Fibroblast of skin of back (primary cell): ENCODE measurements at places on chromosomes 7 and 10.
A peak's percentile ranks its signal among the peaks of the same experiment; 100 is the strongest.

- DNase-seq: no peak
Measured at GRCh38 chr10:127009366-127009765, 104.1 kb downstream of the DOCK1 start.

GRCh38 chr7:103073989-103074518, 542 bp downstream of the FBXL13 start:
- DNase-seq: no peak

GRCh38 chr7:148815612-148816011, 68.5 kb downstream of the EZH2 start:
- no peak for DNase-seq

- DNase-seq: peak; percentile 97
Measured at GRCh38 chr7:33933611-33934281, 28.4 kb downstream of the BMPER start.

- DNase-seq: no peak
Measured at GRCh38 chr7:7709291-7709690, 9.1 kb downstream of the RPA3 start.

- DNase-seq: no peak
Measured at GRCh38 chr10:128456271-128456670, 330.0 kb upstream of the MKI67 start.

DNA sequence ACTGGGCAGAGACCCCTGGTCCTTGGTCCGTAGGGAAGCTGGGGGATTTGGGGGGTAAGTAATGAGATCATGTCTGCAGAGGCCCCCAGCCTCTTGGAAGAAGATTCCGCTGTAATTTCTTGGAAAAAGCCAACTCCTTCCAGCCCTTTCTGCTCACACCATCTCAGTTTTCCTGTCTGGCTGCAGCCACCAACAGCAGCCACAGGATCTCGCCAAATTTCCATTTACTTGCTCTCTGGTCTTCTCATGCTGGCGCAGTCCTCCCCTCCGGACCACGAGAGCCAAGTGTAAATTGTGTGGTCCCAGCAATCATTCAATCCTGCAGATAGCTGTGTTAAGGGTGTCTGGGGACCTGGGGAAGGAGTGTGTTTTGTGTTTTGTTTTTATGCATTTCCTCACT, 49.6 kb downstream of the ASB13 start:
- no peak for DNase-seq

DNA sequence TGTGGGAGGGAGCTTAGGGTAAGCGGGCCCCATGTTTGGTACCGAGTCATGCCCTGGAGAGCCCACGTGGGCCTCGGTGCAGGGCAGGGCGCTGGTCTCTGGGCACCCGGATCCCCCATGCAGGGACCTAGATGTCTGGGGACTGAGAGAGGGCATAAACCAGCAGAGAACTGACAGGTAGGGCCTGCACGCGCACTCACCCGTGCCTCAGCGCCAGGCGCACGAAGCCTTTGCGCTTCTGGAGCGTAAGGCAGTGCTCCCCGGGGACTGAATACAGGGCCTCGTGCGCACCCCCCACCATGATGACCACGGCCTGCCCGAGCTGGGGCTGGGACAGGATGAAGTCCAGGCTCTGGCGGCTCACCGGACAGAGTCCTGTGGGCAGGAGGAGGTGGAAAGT, 2.8 kb downstream of the MOGAT3 start:
- no peak for DNase-seq

GRCh38 chr7:135537453-135537852, 20.3 kb upstream of the NUP205 start:
- DNase-seq: no peak

DNA sequence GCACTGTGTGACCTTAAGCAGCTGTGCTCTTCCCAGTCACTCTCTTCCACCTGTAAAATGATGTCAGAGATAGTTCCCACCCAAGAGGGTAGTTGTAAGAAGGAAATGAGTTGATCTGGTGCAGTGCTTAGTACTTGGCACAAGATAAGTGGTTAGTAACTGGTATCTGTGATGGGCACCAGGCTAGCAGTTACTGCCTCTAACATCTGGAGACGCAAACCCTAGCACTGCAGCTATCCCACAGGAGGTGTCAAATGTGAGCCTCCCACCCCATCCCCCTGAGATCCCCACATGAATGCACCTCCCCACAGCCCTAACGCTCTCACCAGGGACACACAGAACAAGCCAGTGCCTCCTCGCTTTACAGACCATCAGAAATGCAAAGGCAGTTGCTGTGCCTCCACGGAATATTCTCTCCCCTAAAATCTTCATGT, 72.0 kb downstream of the KCNMA1 start:
- DNase-seq: no peak

DNA sequence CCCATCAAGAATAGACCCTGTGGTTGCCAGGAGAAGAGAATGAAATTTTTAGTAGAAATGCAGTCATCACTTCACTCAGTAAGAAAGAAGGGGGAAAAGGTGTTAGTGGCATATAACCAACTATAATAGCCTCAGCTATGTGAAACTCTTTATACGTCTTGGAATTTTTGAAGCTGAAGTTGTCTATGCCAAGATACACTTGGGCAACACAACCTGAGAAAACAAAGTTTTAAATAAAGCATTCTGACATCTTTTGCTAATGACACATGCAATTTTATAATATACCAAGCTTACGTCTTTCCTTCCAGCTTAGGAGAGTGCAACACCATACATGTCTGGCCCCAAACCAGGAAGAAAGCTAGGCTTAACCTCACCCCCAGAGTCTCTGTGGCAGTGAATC, 40.8 kb upstream of the ZNF438 start:
- DNase-seq: peak; percentile 20

- DNase-seq: no peak
Measured at GRCh38 chr7:15658247-15658646, 28.2 kb downstream of the MEOX2 start.

DNA sequence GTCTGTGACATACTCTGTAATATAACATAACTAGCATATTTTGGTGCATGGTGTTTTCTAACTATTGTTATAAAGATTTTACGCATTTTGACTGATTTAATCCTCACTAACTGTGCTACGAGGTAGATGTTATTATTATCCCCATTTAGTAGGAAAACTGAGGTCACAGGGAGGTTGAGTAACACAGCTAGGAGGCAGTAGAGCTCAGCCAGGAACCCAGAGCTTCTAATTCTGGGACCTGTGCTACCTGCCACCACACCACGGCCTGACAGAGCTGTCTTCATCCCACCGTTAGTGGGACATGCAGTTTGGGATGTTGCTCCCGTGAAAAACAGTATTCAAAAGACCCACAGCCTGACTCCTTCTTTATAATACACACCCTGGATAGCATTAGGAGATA, 962.5 kb downstream of the CNTNAP2 start:
- no peak for DNase-seq

GRCh38 chr7:152640829-152641228, 35.1 kb downstream of the XRCC2 start:
- DNase-seq: no peak

DNA sequence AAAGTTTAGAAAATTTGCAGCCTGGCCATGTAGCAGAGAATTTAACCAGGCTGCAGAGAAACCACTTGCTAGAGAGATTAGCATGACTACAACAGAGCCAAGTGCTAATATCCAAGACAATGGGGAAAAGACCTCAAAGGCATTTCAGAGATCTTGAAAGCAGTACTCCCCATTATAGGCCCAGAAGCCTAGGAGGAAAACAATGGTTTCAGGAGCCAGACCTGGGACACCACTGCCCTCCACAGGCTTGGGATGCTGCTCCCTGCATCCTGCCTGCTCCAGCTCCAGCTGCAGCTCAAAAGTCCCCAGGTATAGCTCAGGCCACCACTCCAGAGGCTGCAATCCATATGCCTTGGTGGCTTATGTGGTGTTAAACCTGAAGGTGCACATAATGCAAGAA, 101.5 kb upstream of the TMEM72 start:
- peak; percentile 32 for DNase-seq

DNA sequence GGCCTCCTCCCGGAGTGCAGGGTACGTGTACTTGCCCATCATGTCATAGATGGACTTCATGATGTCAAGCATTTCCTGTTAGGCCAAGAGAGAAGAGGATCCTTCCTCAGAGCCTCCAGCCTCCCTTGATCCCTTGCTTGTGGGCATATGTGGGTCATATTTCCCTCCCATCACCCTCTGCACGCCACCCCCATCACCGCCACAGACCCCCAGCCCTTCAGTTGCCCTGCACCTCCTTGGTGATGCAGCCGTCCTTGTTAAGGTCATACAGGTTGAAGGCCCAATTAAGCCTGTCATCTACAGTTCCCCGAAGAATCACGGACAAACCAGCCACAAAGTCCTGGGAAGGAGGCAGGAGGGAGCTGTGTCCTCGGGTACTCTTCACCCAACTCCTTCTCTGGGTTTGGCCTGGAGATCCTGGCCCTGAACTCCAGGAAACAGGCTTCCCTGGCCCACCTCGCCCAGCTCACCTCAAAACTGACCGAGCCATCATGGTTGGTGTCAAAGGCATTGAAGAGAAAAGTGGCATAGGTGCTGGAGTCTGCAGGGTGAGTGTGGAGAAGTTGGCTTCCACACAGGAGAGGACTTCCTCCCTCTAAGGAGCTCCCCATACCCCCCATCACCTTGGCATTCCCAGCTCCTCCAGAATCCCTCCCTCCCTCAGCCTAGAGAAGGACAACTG, 9.8 kb upstream of the OGA start:
- DNase-seq: no peak

GRCh38 chr7:34849163-34849960, 187.9 kb downstream of the DPY19L1 start:
- DNase-seq: peak; percentile 40

- no peak for DNase-seq
Measured at GRCh38 chr7:112007185-112007584, 199.0 kb downstream of the DOCK4 start.

DNA sequence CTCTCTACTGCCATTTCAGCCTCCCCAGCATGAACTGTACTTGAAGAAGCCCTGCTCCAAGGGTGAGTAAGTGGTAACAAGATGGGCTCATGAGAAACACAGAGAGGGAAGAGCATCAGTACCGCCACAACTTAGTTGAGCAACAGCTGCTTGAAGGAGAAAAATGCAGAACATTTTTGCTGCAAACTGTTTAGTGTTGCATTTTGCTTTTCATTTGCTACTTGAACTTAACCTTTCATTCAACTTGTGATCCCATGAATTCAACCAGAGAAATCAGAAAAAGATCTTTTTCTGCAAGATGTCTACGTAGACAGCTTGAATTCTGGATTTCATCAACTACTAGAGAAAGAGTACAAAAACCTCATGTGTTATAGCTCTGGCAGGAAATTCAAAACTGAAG, 40.7 kb downstream of the ANK3 start:
- DNase-seq: peak; percentile 28

DNA sequence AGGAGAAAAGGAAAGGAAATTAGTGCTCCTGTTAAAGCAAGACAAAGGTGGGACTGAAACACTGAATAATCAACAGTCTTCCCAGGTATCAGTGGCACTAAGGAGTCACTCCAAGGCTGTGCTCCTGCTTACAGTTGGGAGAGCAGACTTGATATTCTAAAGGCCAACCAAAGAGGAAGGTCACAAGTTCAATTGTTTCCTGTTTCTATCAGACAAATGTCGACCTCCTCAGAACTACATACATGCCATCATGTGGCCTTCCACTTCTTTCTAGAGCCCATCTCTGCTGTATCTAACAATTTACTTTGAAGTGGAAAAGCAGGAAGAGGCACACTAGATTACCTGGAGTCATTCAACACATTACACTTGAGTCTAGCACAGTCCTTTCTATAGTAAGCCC, 3.4 kb downstream of the ZNF239 start:
- no peak for DNase-seq

DNA sequence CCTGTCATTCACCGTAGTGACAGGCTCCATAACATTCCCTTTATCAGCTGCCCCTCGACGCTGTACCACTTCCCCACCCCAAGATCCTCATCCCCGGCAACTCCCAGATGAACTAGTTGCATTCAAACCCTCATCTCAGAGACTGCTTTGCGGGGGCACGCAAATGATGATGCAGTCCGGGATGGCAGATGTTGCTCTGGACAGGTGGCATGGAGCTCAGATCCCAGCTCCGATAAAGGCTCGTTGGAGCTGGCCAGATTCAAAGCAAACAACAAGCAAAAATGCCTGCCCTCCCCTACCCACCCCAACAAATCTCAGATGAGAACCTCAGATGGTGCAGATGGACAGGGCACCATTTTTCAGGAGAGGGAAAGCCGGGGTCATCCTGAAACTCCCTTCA, 46.7 kb downstream of the CARD11 start:
- no peak for DNase-seq

DNA sequence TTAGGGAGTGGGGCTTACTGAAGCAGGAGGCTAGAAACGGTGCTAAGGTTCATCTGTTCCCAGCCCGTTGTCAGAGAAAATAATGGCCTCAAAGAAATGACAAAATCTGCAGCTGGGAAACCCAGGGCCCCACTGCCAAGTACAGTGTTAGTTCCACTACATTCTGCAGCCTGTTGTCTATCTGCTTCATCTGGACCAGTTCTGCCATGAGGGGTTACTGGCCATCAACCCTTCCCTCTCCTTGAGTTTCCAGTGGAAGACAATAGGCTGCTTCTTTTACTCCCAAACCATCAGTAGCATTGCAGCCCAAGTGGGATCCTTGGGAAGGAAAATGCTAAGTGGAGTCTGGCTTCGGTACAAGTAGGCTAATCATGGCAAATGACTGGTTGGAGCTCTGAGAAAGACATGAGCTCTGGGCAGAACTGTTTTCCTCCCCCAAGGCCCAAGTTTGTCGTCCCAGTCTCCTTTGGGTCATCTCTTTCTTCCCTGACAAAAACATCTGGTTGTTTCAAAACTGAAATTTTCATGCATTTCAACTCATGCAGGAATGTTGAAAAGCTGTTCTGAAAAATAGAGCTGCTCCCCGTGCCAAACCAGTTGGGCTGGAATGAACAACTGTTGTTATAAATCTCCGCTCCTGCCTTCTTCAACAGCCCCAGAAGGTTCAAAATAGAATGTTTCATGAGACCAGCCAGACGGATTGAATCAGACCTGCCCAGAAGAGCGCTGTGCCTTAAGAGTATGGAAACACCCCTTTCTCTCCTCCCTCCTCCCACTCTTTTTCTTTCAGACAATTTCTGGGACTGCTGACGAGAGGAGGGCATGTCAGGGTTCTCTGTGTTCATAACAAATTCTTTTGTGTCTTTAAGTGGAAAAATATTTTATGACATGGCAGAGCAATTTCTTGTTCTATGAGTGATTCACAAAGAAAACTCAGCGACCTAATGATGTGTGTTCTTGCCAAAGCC, 116.6 kb downstream of the RAB18 start:
- peak; percentile 95 for DNase-seq

DNA sequence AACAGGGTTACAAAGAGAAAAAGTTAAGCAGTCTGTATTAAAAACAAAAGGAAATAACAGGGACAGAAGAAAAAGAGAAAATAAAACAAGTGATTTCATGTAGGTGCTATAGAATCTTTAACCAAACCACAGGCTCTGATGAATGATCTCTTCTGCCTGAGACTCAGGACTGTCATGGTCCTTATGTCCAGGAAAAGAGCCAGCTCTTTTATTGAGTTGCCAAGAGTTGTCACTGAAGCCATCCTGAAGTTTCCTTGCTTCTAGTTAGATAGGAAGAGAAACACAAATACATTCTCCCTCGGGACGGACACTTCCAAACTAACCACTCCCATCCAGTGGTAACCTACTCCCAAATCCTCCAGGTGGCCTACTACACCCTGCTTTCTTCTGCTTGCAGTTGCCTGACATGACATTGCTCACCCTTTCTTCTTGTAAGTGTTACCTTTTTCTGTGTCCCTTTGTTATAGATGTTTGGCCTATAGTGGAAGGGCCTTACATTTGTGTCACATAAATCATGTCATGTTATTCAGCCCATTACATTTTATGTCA, 346.7 kb downstream of the NRG3 start:
- DNase-seq: no peak
